Left lobe of liver (tissue), 2 donors: ENCODE measurements at places on chromosomes 16 and 17.

DNA sequence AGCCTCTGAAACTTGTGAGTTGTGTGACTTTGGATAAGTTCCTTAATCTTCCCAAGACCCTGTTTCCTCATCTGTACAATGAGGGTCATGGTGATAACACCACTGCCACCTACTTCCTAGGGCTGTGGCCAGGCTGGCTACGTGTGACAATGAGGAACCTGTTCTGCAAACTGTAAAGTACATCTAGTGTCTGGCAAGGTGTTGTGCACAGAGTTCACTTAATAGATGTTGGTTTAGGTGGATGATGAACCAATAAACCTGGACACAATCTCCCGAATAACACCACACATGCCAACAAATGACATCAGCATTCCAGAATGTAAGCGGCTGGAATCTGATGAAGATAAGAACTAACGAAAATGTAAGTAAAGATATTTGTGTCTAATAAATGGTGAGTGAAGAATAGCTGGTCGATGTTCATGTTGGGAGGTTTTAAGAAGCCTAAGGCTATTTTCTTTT is 82.3 kb downstream of the MARCHF10 start:
- no peak for DNase-seq

GRCh38 chr17:6670999-6671398 is 19.4 kb downstream of the C17orf100 start:
- DNase-seq: no peak

DNA sequence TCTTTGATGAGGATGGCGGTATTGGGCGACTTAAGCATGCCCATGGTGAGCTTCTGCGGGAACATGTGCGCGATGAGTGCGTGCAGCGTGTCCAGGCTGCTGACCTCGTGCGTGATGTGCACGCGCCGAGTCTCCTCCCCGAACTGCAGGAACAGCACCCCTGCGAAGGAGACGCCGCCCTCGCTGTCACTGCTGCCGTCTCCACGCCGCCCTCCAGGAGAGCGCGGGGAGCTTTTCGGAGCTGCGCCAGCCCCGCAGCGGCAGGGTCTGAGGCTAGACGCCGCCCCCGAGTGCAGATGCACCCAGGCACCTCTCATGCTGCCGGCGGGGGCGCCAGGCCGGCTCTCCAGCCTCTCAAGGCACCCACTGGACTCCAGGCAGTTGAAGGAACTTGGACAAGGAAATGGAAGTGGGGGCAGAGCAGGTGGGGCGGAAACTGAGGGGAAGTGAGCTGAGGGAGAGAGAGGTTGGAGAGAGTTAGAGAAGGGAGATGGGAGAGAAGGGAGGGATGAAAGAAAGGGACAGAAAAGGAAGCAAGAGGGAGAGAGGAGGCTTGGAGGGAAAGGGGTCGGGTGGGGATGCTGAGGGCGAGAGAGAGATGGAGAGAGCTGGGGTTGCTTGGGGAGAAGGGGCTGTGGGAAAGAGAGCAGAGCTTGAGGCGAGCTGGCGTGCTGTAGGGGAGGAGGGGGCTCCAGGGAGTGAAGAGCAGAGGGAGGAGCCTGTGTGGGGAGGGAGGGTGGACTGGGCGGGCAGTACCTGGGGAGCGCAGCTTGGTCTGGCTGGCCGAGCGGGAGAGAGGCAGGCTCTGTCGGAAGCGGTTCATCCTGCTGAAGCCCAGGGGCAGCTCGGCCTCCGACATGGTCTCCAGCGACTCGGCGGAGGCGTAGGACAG is 42.1 kb downstream of the SRCIN1 start:
- no peak for DNase-seq

- DNase-seq: no peak
These were observed 172.9 kb downstream of the STX8 start for GRCh38 chr17:9402590-9403199.

GRCh38 chr17:74408815-74409214 is 23.1 kb upstream of the GPRC5C start:
- no peak for DNase-seq

GRCh38 chr17:7562208-7562605 is 488 bp downstream of the SENP3 start:
- no peak for DNase-seq

DNA sequence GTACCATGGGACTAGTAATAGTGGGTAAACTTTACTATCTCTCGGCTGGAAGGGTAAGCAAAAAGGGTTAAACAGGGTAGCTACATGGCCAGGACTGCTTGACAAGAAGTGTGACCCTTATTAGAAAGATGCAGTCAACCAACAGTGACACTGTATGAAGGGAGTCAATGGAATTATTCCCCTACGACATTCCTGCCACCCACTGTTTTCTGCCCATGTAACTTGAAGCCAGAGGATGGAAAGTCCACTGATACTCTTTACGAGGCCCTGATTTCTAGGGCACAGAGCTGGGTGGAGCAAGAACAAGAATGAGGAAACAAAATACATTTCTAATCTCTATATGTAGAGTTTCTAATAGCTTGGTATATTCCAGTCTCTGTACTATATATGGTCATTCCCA is 1102.5 kb downstream of the CDH11 start:
- no peak for DNase-seq

DNA sequence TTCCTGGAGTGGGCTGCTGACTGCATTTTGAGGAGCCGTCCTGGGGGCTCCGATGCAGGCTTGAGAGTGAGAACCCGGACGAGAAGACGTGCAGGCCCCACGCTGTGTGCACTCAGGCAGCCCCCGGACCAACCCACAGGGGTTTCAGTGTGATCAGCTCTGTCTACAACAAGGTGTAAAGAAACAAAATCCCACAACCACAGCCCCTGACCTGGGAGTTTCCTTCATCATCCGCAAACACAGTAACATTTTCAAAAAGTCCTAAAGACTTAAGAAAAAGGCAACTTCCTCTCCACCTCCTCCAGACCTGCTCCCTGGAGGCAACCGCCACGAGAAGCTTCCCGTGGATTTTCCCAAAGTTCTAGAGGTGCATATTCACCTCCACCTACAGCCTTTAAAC is 15.4 kb upstream of the MEAK7 start:
- DNase-seq: no peak

GRCh38 chr16:63223851-63224250 is 1187.6 kb upstream of the CDH8 start:
- no peak for DNase-seq

- DNase-seq: no peak
These were observed 12.7 kb downstream of the KLHL36 start for GRCh38 chr16:84660973-84661372.

DNA sequence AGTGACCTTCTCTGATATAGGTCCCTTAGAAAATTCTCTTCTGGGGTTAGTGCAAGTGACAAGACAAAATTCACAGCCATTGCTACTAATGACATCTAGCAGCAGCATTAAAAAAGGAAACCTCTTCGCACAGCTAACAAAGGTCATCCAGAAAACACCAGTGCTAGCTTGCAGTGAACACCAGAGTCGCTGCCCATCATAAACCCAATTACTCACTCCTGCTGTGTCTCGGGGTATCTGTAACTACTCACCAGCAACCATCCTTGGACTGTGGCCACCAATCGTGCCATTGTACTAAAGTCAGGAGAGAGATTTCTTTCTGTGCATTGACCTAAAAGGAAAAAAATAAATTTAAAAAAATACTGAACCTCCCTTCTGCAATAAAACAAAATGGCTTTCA is 1494.7 kb upstream of the CDH8 start:
- no peak for DNase-seq

GRCh38 chr16:56688762-56689161 is 6.5 kb downstream of the MT1X start:
- DNase-seq: no peak

DNA sequence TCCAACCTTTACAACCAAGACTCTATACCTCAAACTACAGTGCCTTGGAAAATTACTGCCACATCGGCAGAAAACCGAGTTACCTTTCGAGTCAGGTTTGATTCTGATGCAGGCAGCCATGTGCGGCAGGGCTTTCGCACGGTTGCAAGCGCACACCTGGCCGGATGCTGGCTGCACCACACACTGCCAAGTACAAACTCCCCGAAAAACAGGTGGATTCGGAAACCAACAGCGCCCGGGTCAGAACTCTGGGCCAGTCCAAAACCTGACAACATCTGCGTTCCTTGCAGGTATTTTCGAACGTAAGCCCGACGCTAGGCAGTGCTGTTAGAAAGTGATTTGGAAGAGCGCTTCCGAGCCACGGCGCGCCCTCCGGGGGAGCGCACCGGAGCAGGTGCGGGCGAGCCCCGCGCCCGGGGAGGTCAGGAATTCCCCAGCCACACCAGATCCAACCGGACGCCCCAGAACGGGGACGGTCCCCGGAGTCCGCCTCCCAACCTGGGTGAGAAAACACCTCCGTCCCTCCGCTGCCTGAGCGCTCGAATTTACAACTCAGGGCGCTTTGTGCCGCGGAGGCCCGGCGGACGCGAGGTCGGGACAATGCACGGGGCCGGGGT is 1.2 kb downstream of the USP7 start:
- no peak for DNase-seq

- no peak for DNase-seq
These were observed 36.8 kb downstream of the MGAT5B start for GRCh38 chr17:76905036-76905435.

GRCh38 chr16:3782566-3782965 is 65.2 kb upstream of the TRAP1 start:
- DNase-seq: no peak

DNA sequence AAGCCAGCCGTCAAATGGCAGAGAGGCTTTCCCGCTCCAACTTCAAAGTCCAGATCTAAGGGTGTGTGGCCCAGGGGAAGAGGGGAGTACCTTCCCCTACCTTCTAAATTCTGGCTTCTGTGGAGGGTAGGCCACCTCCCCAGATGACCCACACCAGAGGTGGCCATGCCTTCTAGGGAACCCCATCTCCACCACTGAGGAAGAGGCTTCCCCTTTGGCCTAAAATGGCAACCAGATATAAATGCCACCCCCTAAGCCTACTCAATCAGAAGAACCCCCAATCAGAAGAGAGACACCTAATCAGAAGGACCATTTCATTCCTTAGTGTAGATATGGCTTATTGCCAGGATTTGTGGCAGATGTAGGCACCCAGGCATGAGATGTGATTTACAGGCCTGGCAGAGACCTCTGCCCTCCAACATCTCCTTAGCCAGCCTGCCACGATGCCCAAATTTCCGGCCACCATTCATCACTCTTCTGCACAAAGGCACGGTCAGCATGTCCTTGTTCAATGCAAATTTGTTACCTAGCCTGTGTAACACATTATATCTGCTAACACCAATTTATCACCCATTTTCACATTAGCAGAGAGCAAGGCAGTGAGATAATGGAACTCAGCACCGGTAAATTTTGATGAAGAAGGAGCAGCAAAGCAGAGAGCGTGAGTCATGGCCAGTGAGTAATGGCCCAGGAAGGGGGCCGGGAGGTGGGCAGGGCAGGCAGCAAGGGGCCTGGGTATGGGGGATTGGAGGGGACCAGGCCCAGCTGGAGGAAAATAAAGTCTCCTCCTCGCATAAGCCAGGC is 1.2 kb upstream of the MGAT5B start:
- DNase-seq: no peak

DNA sequence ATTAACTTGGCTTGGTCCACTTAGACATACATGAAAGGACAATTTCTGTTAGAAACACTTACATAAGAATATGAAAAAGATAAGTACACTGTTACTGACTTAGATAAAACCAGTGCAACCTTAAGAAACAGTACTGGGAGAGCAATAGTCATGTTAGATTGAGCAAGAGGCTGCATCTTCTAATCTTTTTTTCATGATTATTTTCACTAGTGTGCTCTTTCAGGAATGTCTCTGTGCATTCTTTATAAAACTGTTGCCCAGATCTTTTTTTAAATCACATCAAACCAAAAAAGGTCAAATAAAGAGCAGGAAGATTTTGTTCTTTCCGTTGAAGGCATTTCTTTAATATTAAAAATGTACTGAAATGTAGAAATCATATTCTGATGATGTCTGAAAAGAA is 100.7 kb upstream of the AXIN2 start:
- no peak for DNase-seq

DNA sequence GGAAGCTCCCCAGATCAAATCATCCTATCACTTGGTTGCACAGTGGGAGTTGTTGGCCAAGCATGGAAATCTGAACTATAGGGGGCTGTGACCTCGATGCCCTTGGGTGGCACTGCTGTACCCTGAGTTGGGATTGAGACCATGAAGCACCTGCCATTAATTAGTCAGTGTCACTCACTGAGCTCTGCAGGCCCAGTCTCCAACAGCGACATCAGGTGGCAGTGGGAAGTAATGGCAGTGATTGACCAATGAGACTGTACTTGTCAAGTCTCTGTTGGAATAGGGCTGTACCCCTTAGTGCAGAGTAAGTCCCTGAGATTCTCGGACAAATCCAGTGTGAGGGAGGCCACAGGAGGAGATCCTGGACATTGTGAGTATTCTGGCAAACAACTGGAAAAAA is 118.0 kb upstream of the RPL38 start:
- DNase-seq: no peak

GRCh38 chr17:19482576-19482975 is 51.1 kb upstream of the SLC47A1 start:
- no peak for DNase-seq

- no peak for DNase-seq
These were observed 826.4 kb downstream of the CDH11 start for GRCh38 chr16:64295466-64295865.

GRCh38 chr16:11006656-11007055 is 62.3 kb downstream of the CLEC16A start:
- no peak for DNase-seq

DNA sequence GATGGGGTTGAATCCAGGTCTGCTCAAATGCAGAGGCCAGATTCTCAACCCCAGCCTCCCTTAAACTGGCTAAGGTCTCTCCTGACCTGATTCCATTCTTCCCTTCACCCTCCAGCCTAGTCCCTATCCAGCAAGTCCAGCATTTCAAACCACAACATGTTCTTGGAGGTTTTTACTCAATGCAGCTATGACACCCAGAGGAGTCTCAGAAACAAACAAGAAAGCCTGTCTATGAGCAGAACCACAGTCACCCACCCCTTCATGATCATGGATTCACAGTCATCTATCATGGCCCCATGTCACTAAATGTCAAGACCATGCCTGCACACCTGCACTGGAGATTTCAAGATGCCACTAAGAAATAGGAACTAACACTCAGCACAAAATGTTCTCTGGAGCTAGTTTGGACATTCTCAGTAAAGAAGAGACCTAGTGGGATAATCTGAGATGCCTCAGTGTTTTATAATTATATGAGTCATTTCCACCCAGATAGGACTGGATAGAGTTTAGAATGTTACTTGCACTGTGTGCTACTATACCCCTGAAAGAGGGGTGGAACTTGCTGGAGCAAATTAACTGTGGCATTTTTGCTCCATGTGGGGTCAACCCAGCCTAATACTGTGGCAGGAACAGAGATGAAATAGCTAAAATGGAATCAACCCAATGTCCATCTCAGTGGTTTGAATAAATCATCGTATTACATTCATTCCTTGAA is 9.5 kb upstream of the METTL22 start:
- no peak for DNase-seq

DNA sequence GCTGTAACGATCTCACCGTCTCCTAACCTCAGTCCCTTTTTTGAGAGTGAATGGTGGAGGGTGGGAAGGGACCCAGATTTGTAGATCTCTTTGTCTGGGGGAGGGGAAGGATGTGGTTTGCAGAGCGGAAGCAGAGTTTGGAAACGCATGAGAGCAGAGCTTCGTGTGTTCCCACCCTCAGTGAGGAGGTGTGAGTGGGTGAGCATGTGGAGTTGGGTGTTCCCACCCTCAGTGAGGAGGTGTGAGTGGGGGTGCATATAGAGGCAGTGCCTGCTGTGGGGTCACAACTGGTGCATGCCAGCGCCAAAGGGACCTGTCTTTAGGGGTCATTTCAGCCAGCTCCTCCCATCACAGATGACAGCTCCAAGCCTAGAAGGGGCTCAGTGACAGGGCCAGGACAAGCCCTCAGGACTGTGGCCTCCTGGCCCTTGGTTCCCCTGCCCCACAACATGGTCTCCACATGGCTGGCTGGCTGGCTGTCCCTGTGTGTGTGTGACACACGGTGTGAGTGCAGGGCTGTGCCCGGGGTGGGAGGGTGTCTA is 1.8 kb upstream of the CISD3 start:
- no peak for DNase-seq
